ENCODE measurements at places on chromosomes 7 and 10.

GRCh38 chr7:128398016-128398840 is 11.6 kb downstream of the IMPDH1 start:
- peak; percentile 73 for DNase-seq

- DNase-seq = no peak
Measured at GRCh38 chr10:50882540-50882983, 2.9 kb downstream of the A1CF start.

DNA sequence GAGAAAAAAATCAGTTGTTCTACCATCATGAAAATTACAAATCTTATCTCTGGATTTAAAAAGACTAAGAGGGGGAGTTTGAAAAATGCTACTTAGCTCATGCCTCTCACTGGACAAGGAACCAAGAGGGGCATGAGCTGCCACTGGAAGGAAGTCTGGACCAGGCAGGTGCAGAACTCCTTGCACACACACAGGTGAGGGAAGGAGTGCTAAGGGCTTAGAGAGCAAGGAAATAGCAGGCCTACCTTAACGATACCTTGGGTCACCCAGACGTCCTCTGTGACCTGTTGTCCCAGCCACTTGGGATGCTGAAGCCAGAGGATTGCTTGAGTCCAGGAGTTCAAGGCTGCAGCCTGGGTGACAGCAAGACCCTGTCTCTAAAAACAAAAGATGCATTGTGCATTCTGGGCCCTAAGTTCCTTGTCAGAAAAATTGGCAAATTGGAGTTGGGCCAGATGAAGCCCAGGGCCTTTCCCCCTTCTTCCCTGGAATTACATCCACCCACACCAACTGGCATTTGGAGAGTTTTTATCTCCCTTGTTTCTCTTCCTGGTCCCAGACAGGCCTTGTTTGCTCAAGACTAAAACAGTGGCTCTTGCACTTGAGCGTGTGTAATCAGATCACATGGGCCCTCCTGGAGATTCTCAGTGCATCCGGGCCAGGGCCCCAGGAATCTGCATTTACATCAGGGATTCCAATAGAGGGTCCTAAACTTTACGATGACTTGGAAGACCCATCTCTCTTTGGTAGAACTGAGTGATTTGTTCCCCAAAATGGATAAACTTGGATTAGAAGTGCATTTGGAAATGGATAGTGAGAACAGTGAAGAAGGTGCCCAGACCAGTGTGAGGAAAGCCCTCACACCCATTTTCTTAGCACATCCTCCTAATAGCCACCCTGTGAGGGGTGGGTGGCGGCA is 3.0 kb downstream of the DDIT4 start:
- DNase-seq = no peak

DNA sequence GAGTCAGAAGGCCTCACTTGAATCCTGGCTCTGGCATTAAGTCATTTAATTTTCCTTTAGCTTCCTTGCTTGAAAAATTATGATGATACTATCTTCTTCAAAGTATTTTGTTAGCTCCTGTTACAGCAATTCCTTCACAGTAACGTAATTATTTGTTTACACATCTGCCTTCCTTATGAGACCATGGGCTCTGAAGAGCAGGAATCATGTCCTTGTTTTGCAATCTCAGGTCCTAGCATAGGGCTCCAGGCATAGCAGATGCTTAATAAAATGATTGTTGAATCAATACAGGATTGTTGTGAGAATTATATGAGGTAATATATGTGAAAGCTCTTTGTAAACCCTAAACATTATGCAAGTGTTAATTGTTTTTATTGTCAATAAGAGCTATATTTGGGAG is 25.5 kb downstream of the KLHDC10 start:
- no peak for DNase-seq

DNA sequence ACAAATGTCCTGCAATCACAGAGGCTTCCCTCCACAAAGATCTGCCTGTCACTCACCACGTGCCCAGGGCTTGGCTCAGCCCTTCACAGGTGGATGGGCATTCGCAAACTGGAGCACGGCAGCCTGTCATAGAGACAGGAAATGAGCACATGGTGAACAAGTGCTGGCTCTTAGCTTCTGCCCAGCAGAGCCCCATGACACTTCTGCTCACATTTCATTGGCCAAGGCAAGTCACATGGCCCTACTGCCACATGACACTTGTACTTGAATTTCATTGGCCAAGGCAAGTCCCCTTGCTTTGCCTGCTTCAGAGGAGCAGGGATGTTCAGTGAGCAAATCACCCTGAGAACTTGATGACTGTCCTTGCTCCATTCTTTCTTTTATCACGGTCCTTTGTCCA is 110.8 kb upstream of the PPP2R2D start:
- DNase-seq = no peak

GRCh38 chr10:68938117-68938516 is 17.9 kb upstream of the DDX21 start:
- no peak for DNase-seq
